ENCODE measurements at places on chromosomes 5 and 9.

GRCh38 chr9:26891726-26892125 is 876 bp downstream of the CAAP1 start:
- no peak for DNase-seq

GRCh38 chr5:72844218-72844603 is 27.8 kb downstream of the TNPO1 start:
- DNase-seq = no peak

DNA sequence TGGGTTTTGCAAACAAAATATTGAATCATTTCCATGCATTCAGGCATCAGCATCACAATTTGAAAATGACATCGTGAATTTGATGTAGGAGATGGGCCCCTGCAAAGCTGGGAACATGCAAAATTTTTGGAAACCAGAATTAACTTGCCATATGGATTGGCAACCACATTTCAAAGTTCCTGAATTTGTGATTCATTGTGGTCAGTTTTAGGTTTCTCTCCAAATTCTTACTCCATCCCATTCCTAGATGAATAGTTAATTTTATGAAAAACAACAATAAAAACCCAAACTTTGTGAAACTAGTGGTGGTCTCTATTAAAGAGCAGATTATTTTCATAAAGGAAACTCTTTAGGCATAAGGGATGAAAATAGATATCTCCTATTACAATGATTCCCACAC is 107.8 kb upstream of the SLIT3 start:
- DNase-seq = no peak

DNA sequence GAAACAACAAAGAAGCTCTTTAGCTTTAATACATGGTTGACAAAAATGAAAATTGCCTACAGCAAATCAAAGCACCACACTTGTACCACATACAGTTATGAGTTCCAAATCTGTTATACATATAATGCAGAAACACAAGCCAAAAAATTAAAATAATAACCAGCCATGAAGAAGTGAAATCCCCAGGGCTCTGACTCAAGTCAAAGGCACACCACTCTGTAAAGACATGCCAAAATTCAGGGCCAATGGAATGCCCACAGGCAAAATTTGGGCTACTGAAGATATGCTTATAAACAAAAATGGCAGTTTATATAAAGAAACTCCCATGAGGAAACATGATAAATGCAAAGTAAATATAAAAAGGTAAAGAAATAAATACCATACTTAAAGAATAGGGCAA is 29.0 kb downstream of the THBS4 start:
- DNase-seq = no peak

GRCh38 chr9:18466101-18466500 is 7.9 kb upstream of the ADAMTSL1 start:
- DNase-seq = no peak

DNA sequence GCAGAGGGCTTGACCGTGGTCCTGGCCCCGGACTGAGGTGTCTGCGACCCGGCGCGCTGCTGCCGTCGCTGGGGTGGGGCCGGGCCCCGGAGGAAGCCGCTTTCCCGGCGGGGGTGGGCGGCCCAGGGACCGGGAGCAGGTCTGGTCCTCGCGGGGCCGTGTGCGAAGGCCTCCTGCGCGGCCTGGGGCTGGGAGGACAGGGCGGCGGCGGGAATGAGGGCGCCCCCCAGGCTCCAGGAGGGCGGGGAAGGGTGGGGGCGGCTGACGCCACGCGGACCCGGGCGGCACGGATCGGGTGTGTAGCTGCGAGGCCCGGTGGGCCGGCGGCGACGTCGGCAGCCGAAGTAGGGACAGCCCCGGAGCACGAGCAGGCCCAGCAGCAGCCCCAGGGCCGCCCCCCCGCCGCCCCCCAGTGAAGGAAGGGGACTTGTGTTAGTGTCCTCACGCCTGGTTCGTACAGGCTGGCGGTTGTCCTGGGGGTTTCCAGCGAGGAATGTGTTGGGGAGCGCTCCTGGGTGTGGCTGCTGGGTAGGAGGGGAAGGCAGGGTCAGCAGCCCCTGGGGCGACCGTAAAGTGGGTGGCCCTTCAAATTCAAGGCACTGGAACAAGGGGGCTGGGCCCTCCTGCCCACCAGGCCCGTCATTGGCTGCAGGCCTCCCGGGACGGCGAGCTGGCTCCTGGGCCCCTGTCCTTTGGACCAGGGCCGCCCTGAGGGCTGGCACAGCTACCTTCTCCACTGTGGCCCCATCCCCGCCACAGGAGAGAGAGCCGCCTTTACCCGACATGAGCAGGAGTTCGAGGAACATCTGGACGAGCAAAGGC is 597 bp upstream of the TMEM250 start:
- DNase-seq = no peak

- no peak for DNase-seq
Measured at GRCh38 chr9:76910861-76911260, 4.9 kb upstream of the PRUNE2 start.

GRCh38 chr5:169970339-169970738 is 10.0 kb downstream of the INSYN2B start:
- DNase-seq = no peak

DNA sequence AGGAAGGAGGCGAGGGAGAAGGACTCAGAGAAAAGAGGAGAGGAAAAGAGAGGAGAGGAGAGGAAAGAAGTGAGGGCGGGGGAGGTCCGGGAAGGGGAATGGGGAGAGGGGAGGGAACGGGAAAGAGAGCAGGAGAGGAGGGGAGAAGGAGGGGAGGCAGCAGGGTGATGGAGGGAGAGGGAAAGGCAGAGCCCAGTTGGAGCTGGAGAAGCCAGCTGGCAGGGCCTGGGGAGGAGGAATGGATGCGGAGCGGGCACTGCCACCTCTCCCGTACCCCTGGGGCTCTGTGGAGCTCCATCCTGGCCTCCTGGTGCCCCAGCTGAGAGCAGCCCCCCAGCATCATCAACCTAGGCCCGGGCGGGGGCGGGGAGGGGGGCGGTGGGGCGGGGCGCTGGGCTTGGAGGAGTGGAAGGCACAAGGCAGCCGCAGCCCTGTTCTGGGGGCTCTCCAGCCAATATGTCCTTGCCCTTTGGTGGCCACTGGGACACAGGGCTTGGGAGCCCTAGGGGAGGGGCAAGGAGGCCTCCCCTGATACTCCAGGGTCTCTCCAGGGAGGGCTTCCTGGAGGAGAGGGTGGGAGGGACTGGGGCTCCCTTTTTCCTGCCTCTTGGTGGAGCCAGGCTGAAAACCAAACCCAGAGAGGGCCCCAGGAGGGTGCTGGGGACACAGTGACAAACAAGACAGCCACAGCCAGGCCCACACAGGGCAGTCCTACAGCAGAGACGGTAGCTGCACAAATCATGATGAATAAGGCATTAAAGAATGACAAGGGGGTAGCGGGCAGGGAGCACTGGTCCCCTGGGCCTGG is 123.7 kb downstream of the C9orf50 start:
- DNase-seq = no peak

- no peak for DNase-seq
Measured at GRCh38 chr5:148786456-148786855, 40.0 kb upstream of the ADRB2 start.

DNA sequence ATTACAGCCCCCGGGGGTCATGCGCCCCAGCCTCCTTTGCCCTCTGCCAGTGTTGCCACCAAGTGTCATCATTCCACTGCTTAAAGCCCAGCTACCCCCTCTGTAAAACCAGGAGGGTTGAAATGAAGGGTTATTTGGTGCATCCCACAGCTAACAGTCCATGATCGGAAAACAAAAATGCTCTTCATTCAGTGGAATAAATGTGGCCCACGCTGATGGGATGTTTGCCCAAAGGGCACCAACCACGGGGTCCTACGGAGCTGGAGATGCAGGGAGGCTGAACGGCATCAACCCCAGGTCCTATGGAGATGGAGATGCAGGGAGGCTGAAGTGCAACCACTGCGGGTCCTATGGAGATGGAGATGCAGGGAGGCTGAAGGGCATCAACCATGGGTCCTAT is 218.5 kb upstream of the IRX1 start:
- DNase-seq = no peak

DNA sequence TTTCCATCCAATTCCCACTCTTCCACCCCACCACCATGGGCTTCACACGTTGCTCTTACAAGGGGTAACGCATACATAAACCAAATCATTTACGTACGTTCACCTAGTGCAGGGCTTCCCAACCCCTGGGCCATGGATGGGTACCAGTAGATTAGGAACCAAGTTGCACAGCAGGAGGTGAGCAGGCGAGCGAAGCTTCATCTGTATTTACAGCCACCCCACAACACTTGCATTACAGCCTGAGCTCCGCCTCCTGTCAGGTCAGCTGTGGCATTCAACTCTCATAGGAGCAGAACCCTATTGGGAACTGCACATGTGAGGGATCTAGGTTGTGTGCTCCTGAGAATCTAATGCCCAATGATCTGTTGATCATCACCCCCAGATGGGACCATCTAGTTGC is 82.3 kb downstream of the CEMIP2 start:
- DNase-seq = no peak

DNA sequence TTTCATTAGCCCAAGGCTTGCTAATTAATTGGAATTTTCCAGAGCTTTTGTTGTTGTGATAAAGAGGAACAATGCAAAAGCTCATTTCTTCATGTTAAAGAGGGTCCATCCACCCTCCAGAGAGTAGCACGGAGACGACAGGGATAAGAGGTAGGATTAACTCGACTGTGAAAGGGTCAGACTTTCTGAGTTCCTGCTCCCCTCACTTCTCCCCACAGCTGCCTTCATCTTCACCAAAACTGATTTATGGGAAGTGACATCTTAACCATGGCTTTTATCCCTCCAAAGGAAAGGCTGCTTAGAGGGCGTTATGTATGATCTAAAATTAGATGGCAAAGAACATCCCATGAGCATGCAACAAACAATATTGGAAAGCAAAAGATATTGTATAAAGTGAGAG is 135.5 kb downstream of the GLIS3 start:
- no peak for DNase-seq

DNA sequence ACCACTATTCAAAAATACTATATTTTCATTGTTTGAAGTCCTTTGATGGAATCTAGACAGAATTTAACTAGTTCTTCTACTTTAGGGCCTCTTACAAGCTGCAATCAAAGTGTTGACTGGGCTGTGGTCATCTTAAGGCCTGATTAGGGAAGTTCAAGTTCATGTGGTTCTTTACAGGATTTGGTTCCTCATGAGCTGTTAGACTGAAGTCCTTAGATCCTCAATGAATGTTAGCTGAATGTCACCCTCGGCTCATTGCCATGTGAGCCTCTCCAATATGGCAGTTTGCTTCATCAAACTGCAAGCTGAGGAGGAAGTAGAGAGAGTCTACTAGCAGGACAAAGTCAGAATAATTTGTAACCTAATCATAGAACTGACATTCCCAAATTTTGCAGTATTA is 135.1 kb downstream of the CSNK1G3 start:
- DNase-seq = no peak
